Lung microvascular endothelial cell (primary cell): ENCODE measurements at places on chromosomes 4 and X. TPM values are rescaled to one million over a fixed set of nuclear protein-coding genes. Genes with fewer than 3 reads are reported as not detected.

RRH gene
- under 0.01 TPM in 1 of 2 replicates, not detected in the other for total RNA-seq

OGT gene
- total RNA-seq, result 59.1 and 83.1 TPM in 2 replicates

HOPX gene
- 1.2 and 1.7 TPM in 2 replicates for total RNA-seq

PCDH10 gene
- total RNA-seq, result under 0.01 and 0.22 TPM in 2 replicates

TMPRSS11B gene
- not detected in 2 replicates for total RNA-seq

ANKRD37 gene
- 5.7 and 29.6 TPM in 2 replicates for total RNA-seq

MAGEA11 gene
- under 0.01 TPM in 1 of 2 replicates, not detected in the other for total RNA-seq

SHROOM4 gene
- total RNA-seq, result 22.9 and 27.6 TPM in 2 replicates

SOX3 gene
- not detected in 2 replicates for total RNA-seq

GBA3 gene
- not detected in 2 replicates for total RNA-seq

ZFP92 gene
- total RNA-seq, result 0.20 and 0.22 TPM in 2 replicates

AMBN gene
- not detected in 2 replicates for total RNA-seq

- DNase-seq, result no peak
These were observed 233.3 kb downstream of the NDST4 start for GRCh38 chr4:114879916-114880669.

DNA sequence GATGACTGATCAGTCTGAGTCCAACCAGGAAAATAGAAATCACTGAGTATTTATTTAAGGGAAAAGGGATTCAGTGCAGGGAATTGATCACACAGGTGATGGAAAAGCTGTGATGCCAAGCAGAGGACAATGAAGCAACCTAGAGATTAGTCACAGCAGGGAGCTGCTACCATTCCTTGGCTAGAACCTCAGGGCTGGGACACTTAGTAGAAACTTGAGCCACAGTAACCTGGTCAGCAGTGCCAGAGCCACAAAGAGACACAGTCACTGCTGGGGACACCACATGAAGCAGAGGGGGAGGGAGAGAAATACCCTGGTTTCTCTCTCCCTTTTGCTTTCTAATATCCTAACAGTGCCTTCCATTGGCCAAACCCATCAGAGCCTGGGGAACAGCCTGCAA lies 38.7 kb downstream of the RTL9 start:
- DNase-seq, result no peak

GRCh38 chrX:124917011-124917410 lies 402.7 kb upstream of the TEX13C start:
- DNase-seq, result no peak

GRCh38 chrX:97057349-97057909 lies 173.7 kb downstream of the RPA4 start:
- no peak for DNase-seq

- no peak for DNase-seq
These were observed 123.3 kb downstream of the KDM6A start for GRCh38 chrX:44996277-44996676.

DNA sequence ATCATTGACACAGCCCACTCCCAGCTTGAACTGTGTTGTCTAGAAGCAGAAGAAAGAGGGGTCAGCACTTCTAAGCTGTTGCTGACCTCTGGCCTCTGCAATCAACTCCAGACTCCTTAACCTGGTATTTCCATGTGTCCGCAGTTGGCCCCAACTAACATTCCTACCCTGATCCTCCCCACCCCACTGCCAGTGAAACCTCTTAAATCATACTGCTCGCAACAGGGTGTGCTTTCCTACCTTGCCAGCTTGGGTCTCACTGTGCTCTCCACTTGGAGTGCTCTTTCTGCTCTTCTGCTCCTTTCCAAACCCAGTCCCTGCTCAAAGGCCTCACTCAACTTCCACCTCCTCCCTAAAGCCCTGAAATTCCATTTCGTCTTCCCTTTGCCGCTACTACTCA lies 52.3 kb upstream of the RPS6KA3 start:
- DNase-seq, result no peak

GRCh38 chr4:184263910-184264732 lies 46.4 kb upstream of the ENPP6 start:
- peak; percentile 92 for DNase-seq

DNA sequence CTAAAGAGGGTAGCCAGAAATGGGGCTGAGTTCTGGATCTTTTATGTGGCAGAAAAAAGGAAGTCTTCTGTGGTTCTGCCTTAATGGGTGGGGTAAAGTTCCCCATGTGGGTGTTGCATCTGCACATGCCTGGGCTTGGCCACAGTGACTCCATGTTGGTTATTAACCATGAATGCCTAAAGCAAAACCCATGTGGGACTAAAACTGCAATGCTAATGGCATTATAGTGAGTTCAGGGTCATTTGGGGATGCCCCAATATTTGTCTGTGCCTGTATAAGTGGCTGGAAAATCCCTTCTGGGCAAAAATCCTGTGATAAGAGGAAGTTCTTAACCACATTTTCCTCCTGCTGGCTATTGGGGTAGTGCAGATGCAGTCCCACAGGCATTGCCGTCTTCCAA lies 857.4 kb downstream of the FAT4 start:
- no peak for DNase-seq

DNA sequence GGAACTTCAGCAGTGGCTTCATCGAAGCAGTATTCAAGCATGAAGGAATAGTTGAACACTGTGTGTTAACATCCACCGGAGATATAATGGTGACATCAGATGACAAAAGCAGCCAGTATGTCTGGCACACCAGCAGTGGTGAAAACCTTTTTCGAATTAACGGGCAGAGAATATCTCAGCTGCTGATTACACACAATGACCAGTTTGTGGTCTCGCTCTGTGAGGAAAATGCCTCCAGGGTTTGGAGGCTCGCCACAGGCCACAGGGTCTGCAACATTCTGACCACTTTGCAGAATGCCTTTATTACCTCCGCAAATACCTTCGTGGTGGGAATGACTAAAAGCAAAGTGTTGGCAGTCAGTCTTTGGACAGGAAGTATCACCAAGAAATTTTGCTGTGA lies 201.5 kb downstream of the NWD2 start:
- no peak for DNase-seq

- no peak for DNase-seq
These were observed 274.5 kb downstream of the GPAT3 start for GRCh38 chr4:83810428-83810827.

DNA sequence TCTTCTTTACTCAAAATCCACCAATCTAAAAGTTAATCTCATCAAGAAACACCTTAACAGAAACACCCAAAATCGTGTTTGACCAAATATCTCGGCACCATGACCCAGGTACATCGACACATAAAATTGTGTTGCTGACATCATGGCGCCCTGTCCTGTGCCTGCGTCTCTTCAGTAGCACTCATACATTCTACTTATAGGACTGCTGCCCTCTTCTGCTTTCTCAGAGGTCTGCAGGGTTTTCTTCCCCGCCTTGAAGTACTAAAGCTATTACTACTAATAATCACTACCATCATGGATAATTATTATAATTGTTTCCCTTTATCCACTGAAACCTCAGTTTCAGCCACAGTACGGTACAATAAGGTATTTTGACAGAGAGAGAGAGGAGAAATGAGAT lies 1403.1 kb upstream of the TENM3 start:
- DNase-seq, result no peak

DNA sequence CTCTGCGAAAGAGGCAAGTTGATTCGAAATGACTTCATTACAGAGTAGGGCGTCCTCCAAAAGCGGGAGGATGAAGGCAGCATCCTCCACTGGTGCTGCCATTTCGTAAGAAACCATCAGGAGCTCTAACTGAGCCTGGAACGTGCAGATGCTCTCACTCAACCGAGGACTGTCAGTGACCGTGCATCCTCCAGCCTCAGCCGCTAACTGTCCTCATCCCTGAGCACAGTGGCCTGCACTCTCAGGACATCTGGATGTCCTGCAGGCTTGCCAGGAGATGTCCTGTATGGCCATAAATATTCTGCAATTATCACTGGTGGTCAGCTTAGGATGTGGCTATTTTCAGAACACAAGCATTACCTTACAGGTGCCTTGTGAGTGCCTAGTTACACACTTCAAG lies 107.1 kb upstream of the ADRA2C start:
- no peak for DNase-seq

DNA sequence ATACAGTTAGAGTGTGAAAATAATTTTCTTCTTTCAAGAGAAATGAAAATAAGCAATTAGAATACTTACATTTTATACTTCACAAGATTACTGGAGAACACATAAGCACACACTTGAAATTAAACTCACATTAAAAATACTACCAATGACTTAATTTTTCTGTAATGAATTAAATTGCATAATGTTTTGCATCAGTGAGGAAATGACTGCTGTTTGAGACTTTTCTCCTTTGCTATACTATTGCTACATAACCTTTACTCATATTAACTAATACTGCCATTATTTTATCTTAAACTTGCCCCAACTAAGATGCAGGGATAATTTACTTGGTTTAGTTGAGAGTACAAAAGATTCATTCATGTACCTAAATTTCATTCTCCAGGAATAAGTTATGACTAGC lies 590.9 kb downstream of the ARAP2 start:
- no peak for DNase-seq

- no peak for DNase-seq
These were observed 263.5 kb upstream of the PCDH7 start for GRCh38 chr4:30456716-30457115.

GRCh38 chrX:68998716-68999115 lies 166.5 kb downstream of the PJA1 start:
- no peak for DNase-seq

DNA sequence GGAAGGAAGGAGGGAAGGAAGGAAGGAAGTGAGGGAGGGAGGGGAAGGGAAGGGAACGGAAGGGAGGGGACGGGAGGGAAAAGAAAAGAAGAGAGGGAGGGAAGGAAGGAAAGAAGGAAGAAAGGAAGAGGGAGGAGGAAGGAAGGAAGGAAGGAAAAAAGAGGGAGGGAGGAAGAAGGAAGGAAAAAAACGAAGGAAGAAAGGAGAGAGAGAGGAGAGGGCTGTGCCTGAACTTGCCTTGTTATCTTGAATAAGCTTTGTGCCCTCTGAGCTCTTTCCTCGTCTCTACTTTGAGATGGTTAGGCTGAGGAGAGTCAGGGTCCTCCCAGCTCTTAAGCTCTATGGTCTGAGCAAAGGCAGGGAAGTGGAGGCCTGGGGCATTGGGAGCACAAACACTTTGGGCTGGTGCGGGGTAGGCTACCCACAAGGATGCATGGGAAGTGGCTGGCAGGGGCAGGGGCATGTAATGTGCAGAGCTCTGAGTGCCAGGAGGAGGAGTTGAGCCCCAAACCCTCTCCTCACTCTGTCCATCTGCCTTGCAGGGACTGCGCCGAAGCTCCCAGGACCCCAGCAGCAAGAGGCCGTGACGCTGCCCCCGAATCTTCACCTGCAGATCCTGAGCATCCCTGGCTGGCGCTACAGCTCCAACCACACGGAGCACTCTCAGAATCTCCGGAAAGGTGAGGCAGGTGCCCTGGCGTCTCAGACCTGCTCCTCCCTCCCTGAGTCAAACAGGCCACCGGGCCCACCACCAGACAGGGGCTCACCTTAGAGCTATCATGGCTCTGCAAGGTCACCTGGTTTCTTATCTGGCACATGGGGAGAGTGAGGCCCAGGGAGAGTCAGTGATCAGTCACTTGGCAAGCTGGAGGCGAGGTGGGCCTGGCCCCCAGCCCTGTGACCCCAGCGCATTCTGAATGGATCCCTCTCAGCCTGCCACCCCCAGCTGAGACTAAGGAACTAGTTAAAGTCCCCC lies 26.5 kb upstream of the MRFAP1 start:
- DNase-seq, result no peak

- no peak for DNase-seq
These were observed 20.8 kb upstream of the PRSS48 start for GRCh38 chr4:151256134-151256533.

DNA sequence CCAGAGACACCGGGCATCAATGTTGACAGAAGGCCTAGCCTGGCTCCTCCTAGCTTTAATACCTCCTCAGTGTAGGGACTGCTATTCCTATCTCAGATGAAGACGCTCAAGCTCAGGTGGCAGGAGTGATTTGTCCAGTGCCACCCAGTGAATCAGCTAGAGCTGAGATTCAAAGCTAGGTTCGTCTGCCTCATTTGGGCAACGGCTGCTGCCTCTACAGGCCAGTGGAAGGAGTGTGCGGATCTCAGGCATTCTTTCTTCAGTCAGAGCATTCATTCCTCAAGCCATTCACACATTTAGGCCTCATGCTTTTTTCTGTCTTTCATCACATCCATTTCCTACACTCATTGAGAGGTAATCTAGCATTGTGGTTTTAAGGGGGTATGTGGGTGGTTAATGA lies 7.3 kb downstream of the TSR2 start:
- DNase-seq, result peak; percentile 2

DNA sequence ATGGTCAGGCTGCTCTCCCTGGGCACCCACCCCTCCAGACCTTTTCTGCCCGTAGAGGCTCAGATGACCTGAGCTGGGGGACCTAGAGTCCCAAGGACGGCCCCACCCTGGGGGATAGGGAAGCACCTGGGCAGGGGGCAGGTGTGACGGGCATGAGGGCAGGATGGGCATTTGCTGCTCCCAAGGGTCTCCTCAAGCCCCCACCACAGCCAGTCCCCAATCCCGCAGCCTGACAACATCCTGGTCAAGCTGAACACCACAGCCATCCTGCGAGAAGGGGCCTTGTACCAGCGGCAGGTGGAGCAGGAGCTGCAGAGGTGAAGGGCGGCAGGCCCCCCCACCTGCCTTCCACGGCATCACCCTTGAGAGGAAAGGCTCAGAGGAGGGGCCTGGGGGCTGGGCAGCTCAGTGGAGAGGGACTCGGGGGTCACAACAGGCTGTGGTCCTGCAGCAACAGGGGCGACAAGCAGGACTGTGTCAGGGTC lies 17.8 kb upstream of the RNF4 start:
- DNase-seq, result no peak

DNA sequence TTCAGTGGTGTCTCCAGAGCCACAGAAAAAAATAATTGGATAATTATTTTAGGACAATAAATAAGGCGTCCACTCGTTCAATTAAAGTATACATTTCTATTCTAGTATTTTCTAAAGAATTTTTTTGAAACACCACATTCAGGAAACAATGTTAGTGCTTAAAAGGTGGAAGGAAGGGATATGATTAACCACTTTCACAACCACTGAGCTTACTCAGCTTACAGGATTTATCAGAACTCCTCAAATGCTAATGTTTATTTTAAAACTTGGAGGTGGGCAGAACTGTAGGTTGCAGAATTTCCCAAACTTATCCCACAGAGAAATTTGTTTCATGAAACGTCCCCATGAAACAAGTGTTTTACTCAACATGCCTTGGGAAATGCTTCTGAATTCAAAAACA lies 54.3 kb upstream of the MAGEB2 start:
- no peak for DNase-seq

- no peak for DNase-seq
These were observed 419.1 kb downstream of the TMA16 start for GRCh38 chr4:163913571-163913970.

DNA sequence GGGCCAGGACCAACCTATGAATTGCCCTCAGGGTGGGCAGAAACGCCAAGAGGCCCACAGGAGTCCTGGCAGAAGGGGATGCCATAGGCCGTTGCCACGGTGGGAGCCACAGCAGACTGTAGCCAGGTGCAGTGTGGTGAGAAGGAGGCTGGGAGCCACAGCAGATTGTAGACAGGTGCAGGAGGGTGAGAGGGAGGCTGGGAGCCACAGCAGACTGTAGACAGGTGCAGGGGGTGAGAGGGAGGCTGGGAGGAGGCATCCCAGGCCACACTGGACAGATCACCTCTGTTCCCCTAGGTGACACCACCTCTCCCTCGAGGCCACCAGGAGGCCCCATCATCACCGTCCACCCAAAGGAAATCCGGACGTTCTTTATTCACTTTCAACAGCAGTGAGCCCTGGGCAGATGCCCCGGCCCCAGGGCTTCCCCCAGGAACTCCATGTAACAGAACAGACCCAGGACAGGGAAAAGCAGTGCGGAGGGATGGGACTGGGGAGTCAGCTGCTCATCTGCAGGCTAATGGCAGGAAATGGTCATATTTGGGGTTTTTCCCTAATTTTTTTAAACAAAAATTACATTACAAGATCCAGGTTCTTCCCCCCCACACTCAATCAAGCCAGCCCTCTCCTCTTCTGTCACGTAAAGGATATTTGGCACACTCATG lies 19.5 kb upstream of the MRFAP1 start:
- DNase-seq, result no peak

- DNase-seq, result no peak
These were observed 62.9 kb downstream of the NELFA start for GRCh38 chr4:1945912-1946311.
